ENCODE measurements at places on chromosomes 11 and 22. TPM values are rescaled to one million over a fixed set of nuclear protein-coding genes. Genes with fewer than 3 reads are reported as not detected.

GRCh38 chr11:28228196-28228895, 120.2 kb downstream of the METTL15 start:
- ATAC-seq = no peak

DNA sequence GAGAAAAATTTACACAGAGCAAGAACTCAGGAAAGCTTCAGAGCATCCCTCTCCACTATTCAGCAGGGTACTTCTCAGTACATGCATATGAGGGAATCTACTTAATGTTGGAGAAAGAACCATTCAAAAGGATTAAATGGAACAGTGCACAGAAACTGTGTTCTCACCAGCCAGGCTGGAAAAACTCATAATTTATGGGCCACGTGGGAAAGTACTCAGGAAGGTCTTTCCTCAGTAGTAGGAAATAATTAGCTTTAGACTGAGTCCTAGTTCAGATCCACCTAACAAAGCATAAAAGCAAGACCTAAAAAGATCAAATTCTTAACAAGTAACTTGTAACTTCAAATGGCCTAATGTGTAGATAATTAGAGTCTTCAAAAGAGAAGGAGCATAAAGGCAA, 134.0 kb downstream of the FAM76B start:
- ATAC-seq = no peak

DNA sequence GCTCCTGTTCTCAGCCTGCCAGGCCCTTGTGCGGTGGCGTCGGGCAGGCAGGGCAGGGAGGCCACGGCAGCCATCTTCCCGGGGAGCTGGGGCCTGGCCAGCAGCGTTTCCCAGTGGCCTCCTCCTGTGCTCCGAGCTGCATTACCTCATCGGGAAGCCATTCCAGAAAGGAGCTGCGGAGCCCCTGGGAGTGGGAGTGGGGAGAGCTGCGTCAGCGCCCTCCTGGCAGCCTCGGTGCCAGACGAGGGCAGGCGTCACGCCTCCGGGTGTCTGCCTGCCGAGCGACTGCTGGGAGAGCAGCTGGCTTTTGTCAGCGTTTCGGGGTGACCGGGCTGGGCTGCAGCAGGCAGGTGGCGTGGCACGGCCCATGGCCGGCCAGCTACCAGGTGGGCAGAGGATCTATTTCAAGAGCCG, 30.9 kb upstream of the WNT7B start:
- no peak for ATAC-seq

DNA sequence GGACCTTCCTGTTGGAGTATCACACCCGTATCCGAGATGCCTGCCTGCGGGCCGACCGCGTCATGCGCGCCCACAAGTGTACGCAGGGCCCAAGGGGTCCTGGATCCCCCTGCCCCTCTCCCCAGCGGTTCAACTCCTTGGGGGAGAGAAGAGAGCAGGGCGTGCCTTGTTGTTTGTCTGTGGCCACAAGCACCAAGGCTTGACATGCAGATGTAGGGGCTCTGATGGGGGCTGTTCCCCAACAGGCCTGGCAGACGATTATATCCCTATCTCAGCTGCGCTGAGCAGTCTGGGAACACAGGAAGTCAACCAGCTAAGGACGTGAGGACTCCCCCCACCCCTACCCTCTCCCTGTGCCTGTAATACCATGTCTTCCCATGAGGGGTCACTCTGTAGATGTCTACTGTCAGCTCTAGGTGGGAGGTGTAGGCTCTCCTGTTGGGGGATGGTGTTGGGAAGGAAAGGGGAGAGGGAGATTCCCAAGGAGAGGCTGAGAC, 6.8 kb downstream of the CFL1 start:
- peak; percentile 63 for ATAC-seq

- no peak for ATAC-seq
These were observed 13.6 kb upstream of the CHRNA10 start for GRCh38 chr11:3684819-3685172.

DNA sequence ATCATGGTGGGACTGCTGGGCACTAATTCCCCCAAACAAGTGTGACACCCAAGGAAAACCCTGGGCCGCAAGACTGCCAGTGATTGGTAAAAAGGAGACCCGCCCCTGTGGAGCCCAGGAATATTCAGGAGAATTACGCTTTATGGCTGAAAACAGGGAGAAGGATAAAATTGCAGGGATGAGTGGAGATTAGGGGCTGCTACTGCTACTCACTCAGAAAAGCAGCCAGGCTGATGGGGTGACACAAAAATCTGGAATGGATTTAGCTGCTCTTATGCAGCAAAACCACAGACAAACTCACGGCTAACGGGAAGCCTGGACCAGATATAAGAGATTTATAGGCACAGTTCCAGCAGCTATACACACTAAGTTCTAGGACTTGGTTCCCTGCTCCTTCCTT, 4.4 kb upstream of the FBXO3 start:
- ATAC-seq = no peak

DNA sequence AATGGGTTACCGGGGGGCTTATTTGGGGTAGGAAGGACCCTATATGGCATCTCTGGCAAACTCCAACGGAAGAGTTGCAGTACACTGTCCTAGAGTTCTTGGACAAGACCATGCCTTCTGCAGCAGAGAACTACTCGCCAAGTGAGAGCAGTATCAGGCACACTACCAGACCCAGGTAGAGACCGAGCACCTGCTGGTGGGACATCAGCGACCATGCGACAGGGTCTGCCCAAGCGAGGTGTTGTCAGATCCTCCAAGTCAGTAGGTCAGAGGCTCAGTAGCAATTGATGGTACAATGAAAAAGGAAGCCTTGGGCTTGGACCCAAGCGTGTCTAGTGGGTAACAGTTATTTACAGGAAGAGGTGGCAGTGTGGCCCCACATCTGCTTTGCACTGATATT, 3.1 kb upstream of the CHKB start:
- ATAC-seq = no peak

DNA sequence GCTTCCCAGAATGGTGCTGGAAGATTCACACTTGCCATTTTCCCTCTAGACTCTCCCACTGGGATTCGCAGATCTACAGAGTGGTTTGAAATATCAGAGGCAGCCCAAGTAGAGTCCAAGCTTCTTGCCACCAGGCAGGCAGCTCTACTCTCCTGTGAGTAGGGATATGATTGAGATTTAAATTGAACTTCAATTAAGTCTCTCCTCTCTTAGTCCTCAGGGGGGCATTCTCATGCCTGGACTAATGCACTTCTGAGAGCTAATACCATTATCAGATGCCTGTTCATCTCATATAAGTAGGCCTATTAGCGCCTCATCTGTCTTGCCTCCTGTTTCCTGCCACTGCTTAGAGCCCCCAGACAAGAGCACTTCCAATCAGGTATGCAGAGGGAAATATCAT, 25.5 kb upstream of the AMPD3 start:
- no peak for ATAC-seq

DNA sequence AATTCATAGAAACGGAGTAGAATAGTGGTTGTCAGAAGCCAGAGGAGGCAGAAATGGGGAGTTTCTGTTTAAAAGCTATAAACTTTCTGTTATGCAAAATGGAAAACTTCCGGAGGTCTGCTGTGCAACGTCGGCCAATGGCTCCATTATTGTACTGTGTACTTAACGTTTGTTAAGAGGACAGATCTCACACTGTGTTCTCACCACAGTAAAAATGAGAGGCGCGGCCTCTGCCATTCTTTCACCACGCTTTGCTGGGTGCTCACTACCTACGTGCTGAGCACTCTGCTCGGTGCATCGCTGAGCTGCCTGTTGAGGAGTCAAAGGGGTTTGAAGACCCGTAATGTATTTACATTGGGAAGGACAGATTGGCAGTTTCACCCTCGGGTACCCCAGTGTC, 218.8 kb upstream of the B3GAT1 start:
- no peak for ATAC-seq

- ATAC-seq = peak; percentile 37
These were observed at the start of gene BSX for GRCh38 chr11:122981388-122982264. Gene BSX, minus strand, starts transcription at chr11:122981834. Its CDS starts 163 bp downstream, at chr11:122981671.

- no peak for ATAC-seq
These were observed 70.4 kb downstream of the FBXO7 start for GRCh38 chr22:32544953-32545558.

DNA sequence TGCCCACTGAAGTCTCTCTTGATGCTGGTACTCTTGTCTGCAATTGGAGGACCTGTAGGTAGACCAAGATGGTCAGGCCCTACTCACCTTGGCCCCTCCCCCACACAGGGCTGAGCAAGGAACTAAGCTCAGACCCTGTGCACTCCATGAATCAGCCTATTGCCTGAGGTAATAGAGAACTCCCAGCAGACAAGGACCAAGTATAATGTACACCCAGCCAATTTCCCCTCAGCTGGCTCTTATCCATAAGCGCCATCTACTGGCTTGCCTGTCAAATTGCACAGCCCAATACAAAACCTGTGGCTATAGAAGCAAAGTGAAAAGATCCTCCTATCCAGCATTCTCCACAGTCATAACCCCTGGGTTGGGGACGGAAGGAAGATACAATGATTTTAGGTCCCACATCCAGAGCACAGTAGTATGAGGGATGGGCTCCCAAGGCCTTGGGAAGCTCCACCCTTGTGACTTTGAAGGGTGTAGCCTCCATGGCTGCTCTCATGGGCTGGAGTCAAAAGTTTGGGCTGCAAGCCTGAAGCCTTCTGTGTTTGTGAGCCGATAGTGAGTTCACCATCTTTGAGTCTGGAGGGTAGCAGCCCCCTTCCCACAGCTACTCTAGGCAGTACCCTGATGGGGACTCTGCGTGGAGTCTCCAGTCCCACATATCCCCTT, 56.0 kb downstream of the GLYATL2 start:
- peak; percentile 76 for ATAC-seq

DNA sequence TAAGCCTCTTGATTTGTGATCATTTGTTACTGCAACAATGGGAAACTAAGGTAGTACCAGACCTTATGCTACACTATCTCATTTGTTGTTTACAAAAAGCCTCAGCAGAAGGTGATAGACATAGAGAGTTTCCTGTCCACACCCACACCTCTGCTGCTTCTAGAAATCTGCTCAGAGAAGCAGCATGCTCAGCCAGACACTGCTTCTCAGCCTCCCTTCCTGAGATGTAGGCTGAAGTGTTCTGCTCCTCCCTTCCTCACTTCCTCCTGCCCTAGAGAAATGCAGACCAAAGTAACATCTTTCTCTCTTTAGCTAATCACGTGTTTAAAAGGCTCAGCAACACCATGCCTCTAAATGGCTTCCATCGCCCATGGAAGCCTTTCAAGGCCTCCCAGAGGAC, 88.4 kb downstream of the SLC1A2 start:
- peak; percentile 82 for ATAC-seq

- no peak for ATAC-seq
These were observed 25.4 kb downstream of the CREB3L1 start for GRCh38 chr11:46302866-46303265.

GRCh38 chr11:27216270-27217149, 146.5 kb downstream of the CCDC34 start:
- ATAC-seq = no peak

GRCh38 chr11:33733980-33734379, 2.2 kb downstream of the CD59 start:
- no peak for ATAC-seq

DNA sequence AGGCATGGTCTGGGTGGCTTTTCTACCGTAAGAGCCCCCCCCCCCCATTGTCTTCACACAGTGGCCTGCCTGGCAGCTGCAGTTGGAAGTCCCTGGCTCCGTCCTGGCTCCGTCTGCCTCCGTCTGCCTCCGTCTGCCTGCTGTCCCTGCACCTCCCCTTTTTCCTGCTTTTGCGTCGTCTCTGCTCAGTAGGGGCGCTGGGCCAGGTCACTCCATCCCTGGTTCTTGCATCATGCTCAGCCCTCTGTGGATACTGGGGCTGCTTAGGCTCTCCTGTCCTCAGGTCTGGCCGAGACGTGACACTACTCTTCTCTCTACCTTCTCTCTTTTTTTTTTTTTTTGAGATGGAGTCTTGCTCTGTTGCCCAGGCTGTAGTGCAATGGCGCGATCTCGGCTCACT, 27.8 kb downstream of the AP2A2 start:
- ATAC-seq = no peak

- no peak for ATAC-seq
These were observed 22.9 kb upstream of the SLC22A12 start for GRCh38 chr11:64568041-64568571.

DNA sequence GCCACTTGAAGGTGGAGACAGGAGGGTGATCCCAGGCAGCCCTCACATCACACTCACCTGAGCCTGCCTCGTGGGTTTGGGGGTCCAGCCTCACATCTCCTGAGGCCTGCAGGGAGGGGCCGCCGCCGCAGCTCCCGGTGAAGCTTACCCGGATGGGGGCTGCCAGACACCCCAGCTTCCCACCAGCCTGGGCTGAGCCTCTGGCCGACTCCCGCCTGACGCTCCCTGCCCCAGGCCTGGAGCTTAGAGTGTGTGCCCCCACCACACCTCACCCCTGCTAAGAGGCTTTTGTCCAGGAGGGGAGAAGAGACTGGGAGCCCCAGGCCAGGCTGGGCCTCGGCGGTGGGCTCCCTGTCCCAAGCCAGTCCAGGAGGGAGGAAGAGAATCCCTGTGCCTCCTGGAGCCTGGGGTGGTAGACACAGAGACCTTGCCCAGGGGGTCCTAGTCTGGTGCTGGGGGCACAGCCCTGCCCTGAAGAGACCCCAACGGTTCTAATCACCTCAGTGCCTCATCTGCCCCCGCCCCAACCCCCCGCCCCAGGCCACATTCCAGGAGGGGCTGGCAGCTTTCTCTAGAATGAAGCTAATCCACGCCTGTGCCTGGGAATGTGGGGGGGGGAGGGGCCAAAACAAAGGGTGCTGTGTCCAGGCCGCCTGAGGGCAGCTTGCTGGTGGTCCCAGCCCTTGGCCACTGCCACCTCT, at the start of gene SLC16A8:
Gene SLC16A8, minus strand, starts transcription at position 254 of the 701 bp plus-strand sequence. CDS start 1,311 bp downstream, outside the sequence.
- no peak for ATAC-seq

DNA sequence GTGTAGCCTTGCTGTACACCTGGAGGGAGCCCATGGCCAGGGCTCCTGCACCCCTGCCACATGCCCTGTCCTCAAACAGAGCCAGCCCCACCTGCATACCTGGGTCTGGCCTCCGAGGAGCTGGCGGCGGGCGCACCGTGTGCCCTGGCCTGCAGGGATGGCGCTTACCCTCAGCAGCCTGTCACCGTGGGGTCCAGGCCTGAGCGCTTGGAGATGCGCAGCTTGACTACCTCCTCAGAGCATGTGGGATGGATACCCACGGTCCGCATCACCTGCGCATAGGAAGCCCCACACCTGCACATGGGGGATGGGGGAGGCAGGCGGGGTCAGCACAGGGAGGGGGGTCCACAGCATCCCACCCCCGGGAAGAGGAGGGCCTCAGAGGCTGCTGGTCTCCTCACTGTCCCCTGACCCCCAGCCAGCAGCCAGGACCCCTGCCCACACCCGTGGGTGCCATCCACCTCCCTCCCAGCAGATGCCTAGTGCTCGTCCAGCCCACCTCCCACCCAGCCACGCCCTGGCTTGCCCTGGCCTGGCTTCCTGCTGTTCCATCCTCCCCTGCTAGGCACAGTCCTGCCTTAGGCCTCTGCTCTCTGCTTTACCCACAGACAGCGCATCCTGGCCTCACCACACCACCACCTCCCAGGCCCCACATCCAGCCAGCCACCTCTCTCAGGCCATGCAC, 22.4 kb upstream of the GNB1L start:
- ATAC-seq = no peak

GRCh38 chr22:30193031-30193775, 53.4 kb downstream of the LIF start:
- no peak for ATAC-seq

- no peak for ATAC-seq
These were observed 91.6 kb upstream of the PARVA start for GRCh38 chr11:12285811-12286222.

Gene C11orf86
- not detected for total RNA-seq

Gene CARD18
- total RNA-seq = not detected

Gene YAP1
- total RNA-seq = 0.98 TPM

Gene B3GAT1
- total RNA-seq = 0.16 TPM

Gene C1QTNF6
- total RNA-seq = 16.3 TPM

Gene PKDREJ
- not detected for total RNA-seq

Gene ARFGAP3
- total RNA-seq = 32.0 TPM

Gene CHRDL2
- not detected for total RNA-seq

Gene FZD4
- not detected for total RNA-seq

Gene PLEKHB1
- total RNA-seq = 11.9 TPM

Gene SCGB1C1
- total RNA-seq = not detected

Gene SLCO2B1
- total RNA-seq = 0.26 TPM

Gene MIAT
- total RNA-seq = 81.2 TPM
